ENCODE measurements at places on chromosomes 5 and 9.

DNA sequence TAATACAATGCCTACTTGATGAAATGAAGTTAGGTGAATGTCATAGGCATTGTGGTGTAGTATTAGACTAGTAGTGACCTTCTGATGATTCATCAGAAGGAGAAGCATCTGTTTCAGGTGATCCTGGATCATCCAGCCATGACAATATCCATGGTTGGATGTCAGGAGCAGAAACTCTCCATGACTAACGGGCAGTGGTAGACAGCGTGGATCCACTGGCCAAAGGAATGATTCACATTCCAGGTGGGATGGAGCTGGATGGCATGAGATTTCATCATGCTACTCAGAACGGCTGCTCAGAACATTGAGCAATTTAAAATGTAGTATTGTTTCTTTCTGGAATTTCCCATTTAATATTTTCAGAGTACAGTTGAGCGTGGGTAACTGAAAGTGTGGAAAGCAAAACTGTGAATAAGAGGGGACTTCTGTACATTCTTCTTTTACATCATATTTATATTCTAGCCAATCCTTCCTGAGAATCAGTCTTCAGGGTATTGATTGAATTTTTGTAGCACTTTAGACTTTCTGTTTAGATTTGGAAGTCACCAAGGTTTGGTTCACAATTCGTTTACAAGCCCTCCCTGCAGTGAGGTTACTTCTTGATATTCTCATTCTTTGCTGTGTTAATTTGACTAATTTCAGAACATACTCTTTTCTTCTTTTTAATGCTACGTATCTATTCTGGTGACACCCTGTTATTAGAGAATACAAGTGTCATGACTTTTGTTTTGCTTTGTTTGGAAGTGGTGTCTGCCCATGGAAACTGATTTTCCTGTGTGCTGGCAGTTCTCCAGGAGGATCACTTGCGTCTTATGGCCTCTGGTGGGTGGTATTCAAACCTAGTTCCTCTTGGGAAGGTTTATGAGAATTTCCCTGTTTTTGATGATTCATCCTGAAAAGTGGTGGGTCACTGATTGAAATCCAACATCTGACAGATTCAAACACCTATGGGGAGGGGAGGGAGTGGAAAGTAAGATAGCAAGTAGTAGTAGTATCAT lies 12.2 kb upstream of the CLINT1 start:
- no peak for DNase-seq

DNA sequence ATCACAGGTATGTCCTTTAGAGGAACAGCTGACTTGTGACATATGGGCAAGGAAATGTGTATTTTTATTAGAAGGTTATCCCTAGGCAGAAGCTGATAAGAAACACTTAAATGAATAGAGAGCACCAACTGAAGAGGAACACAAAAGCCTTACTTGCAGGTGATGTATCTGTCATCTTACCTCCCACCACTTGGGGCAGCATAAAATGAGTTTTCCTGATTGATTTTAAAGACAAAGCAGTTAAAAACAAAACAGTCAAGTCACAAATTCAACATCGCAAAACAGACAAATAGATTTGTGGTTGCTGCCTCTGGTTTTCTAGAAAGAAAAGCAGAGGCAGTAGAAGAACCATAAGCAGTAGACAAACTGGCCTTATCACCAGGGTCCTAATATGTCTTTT lies 302.4 kb upstream of the ZNF462 start:
- DNase-seq: no peak

DNA sequence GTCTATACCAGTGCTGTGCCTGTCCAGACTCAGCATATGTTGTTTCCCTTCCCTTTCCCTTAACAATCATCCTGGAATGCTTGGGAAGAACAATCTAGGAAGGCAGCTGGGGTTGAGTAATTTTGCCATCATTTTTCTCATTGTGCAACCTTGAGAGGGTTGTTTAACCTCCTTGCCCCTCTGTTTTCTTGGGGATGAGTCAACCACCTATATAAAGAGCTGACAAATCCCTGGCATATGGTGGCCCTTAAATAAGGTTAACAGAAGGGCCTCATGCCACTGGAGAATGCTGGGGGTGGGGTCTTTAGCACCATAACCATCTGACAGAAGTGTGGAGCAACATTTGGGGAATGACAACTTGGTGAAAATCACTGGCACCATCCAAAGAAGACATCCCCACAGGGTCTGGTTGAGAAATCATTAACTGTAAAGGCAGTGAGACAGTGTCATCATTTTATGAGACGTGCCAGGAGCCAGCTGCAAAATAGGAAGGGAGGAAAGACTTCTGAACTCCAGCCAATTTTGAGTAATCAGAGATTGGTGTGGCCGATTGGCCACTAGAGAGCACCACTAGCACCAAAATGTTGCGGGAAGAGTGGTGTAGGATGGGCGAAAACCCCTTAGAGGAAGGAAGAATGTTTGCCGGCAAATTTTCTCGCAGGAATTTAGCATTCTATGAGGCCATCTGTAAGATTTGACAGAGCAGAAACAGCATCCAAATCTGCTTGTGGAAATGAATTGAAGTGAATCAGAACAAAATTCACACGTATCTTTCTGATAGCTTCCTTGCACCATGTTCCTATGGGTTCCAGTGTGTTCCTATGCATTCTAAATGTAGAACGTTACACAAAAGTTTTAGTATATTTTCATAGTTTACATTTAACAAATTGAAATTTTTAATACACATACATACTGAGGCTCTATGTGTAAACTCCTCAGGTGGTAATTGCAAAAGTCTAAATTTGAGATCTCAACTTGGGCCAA lies 113.8 kb downstream of the MSX2 start:
- DNase-seq: no peak

- DNase-seq: no peak
Observed at GRCh38 chr9:77464661-77465060, 183.5 kb downstream of the GNA14 start.

DNA sequence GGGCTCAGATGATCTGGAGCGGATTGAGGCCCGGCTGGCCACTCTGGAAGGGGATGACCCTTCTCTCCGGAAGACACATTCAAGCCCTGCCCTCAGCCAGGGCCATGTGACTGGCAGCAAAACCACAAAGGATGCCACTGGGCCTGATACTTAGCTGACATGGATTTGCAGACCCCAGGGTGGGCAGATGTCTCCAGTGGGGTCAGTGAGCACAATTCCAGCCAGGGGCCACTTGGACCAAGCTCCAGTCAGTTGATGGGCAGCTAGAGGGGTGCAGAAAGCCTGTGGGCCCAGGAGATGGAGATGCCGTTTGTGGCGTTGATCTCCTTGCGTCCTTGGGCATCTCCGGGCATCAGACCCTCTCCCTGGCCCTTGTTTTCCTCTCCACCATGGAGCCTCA lies 46.7 kb downstream of the PSD2 start:
- DNase-seq: no peak

GRCh38 chr5:173762930-173763329 lies 125.2 kb upstream of the CPEB4 start:
- DNase-seq: no peak

- DNase-seq: no peak
Observed at GRCh38 chr9:124790801-124791505, 14.0 kb downstream of the OLFML2A start.

DNA sequence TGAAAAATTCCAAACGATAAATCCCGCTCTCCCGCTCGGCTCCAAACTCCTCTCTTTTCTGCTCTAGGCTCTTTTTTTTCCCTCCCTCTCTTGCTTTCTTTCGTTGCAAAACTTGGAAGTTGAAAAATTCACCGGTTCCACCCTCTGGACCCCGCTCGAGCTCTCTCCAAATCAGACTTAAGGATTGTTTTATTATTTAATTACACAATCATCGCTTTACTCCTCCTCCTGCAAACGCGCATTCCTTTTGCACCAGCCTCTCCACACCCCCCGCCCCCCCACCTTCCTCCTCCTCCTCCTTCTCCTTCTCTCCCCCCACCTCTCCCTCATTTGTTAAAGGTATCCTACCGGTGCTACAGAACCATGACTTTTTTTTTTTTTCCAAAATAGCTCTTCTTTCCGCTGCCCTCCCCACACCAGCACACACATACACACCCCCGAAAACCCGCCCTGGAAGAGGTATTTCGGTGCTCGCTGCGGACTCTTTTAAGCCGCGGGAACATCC lies 535 bp upstream of the NFIB start:
- DNase-seq: no peak

DNA sequence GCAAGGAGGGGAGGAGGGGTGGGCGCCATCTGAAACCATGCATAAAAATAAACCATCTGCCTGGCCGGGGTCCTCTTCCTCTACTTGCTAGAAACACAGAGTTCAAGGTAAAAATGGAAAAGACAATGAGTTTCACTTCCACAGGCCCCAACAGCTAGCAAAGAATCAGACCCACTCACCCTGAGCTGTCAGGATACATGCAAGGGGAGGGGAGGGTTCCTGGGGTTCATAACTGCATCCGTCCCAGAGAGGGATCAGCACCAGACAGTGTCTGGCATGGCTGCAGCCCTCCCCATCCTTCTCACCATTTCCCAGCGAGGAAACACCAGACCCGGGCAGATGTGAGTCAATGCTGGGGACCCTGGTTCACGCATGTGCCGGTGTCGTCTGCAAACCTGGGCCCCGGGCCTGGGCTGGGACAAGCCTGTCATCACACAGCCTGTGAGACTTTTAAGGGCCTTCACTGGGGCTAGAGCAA lies 55.4 kb downstream of the SEMA4D start:
- no peak for DNase-seq

DNA sequence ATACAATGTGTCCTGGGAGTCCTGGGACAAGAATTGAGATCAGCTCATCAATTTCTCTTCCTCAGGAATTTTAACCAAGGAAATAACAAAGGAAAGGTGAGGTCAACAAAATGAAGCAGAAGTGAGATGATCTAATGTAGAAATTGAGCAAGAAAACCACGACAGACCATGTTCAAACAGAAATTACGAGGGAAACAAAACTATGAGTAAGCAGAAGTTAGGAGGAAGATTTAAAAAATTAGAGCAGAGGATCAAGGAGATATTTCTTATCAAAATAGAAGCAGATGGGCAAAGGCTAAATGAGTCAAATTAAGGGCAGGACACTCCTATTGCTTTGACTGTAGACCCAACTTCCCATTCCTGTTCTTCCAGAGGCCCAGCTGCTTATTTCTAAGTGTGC lies 97.4 kb downstream of the HINT1 start:
- DNase-seq: no peak

DNA sequence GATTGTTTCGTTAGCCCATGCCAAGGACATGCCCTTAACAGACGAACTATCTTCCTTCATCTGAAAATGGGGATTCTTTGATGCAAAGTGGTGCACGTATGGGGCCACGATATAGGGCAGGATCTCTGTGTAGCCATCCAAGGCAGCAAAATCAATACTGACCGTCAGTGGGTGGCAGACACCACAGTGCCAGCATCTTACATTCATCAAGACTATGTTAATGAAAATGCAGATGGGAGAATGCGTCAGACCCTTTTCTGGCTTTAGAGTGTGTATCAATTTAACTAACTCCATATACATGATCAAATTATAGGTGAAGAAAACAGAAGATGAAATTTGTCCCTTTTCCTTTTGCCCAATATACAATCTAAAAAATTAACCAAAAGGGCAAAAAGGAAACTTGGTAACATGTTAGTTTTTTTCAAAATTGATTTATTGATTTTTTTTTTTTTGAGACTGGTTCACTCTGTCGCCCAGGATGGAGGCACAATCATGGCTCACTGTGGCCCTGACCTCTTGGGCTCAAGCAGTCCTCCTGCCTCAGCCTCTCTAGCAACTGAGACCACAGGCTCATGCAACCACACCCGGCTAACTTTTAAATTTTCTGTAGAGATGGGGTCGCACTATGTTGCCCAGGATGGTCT lies 169.2 kb upstream of the SPRY4 start:
- DNase-seq: no peak

DNA sequence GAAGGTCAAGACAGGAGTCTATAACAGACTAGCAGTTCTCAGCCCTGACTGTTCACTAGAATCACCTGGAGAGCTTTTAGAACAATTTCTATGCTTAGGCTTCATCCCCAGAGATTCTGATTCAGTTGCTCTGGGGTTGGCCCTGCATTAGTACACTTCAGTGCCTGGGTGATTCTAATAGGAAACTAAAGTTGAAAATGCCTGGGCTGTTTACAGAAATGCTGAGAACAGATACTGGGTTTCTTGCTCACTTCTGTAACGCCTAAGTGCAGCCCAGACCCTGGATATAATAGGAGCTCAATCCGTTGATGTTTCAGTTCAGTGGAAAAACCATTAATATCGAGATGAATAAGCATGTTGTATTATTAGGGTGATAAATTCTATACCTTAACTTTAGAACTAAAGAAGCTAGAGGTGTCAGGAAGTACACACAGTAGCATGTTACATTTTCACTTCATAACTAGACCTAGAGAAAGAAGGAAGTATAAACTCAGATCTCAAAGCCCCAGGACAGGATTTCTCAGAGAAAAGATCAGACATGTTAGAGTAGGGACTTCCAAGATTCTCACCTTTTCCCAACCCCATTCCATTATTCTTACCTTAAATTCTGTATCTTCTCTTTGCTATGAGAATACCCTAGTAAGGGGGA lies 20.4 kb downstream of the HAVCR2 start:
- DNase-seq: no peak

- no peak for DNase-seq
Observed at GRCh38 chr5:71697967-71698366, 21.1 kb upstream of the CARTPT start.

- DNase-seq: no peak
Observed at GRCh38 chr5:160286947-160287346, 25.4 kb downstream of the CCNJL start.

- DNase-seq: no peak
Observed at GRCh38 chr9:26129217-26129616, 451.0 kb upstream of the TUSC1 start.

GRCh38 chr9:37283730-37284325 lies 138.7 kb upstream of the GRHPR start:
- DNase-seq: no peak

GRCh38 chr5:53095217-53095616 lies 14.3 kb downstream of the MOCS2 start:
- no peak for DNase-seq

GRCh38 chr5:65830856-65831255 lies 95.5 kb upstream of the ERBIN start:
- DNase-seq: no peak

- peak; percentile 84 for DNase-seq
Observed at GRCh38 chr5:179023528-179024189, at the start of gene ZNF879. TSS of gene ZNF879 (plus strand) at chr5:179023804. CDS start at chr5:179025005, 1,201 bp downstream.

- no peak for DNase-seq
Observed at GRCh38 chr9:135960411-135961276, 529 bp downstream of the UBAC1 start.

DNA sequence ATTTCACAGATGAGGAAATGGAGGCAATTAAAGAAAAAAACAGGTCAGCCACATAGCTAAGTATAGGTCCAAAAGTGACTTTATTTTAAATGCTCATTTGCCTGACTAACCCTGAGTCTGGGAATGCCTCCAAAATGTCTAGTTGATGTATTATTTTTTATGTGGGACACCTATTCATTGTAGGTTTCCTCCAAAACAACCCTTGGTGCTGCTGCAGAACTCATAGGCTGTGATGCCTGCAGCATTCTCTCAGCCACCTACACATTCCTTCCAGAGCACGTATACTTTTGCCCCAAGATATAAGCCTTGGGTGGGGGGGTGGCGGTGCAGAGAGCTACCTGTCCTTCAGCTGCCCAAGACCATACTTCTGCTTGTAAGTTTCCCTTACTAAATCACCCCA lies 77.4 kb downstream of the MSX2 start:
- no peak for DNase-seq

Data from stimulated activated CD4-positive, alpha-beta T cell treated with anti-CD3 and anti-CD28 coated beads, Interleukin-12 subunit alpha, Interleukin-12 subunit beta, amount 100 ng/mL, for 48 hours (primary cell).